MCF 10A (cell line): ENCODE measurements at places on chromosomes 4 and X.

DNA sequence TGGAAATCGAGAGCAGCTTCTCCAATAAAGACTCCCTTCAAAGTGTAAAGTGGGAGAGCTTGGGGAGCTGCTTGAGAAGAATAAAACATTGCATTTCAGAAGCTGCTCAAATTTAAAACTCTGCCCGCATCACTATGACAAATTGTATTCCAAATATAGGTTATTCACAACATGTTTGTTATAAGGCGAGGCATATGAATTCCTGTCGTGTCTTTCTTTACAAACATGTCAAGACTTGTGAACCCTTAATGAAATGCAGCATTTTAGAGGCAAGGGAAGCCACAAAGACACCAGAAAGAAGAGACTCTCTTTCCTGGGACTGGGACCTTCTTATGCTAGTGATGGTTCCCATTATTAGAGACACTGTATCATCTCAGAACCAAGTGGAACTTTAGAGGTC is 311.2 kb downstream of the DHX15 start:
- DNase-seq = peak; percentile 42

DNA sequence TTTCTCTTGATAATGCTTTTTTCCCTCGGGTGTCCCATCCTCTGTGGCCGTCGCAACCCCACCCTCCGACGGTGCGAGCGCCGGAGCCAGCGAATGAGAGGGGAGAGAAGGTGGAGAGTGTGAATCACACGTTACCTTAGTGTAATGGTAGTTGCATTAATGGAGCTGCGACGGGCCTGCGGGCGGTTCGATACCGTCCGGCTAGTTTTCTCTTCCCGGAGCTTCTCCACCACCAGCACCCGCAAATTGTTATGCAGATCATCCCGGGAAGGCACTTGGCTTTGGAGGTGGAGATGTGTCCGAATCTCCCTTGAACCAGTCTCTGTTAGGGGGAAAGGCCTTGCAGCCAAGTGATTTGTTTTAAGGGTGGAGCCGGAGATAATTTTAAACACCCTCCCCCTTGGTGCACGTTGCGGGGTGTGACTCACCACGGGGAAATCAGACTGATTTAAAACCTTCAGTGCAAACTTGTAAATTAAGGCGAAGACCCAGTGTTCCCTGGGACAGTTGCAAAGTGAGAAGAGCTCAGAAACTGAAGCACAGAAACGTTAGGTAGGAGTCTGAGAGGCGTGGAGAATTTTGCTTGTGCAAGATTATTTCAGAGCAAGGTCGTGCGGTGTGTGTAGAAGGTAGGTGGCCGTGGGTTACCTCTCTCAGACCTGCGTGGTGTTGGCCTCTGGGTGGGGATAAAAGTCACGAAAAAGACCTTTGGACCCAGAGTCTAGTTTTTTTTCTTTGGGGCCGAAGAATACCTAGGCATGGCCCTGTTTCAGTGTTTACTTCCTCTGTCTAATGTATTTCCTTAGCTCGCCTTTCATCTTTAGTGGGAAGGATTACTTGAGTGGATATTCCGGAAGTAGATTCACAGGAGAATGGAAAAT is 1.3 kb downstream of the AFF1 start:
- DNase-seq = peak; percentile 89

- no peak for DNase-seq
These were observed 100.7 kb upstream of the MAP3K15 start for GRCh38 chrX:19616016-19616415.

DNA sequence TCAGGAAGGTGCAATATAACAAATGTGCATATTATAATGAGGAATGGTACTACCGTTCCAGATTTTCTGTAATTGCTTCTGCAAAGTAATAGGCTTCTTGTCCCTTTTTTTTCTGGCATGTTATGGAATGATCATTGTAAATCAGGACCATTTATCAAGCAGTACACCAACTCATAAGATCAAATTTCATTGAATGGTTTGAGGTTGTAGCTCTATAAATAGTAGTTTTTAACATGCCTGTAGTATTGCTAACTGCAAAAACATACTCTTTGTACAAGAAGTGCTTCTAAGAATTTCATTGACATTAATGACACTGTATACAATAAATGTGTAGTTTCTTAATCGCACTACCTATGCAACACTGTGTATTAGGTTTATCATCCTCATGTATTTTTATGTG is 12.6 kb downstream of the IBSP start:
- DNase-seq = no peak

DNA sequence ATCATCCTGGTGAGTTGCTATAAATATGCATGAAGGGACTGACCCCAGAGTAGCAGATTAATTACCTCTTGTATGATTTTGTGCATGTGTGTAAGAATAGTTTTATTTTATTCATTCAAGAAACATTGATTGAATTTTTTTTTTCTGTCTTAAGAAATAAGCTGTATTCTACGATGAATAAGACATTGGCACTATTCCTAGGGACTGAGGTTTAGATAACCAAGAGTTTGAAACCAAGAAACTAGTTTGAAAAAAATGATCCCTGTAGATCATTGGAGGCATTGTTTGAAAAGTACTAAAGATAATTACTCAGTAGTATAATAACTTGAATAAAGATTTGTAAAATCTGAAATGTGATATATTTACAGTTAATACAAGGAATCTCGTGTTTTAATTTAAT is 1086.9 kb downstream of the PCDH7 start:
- no peak for DNase-seq

DNA sequence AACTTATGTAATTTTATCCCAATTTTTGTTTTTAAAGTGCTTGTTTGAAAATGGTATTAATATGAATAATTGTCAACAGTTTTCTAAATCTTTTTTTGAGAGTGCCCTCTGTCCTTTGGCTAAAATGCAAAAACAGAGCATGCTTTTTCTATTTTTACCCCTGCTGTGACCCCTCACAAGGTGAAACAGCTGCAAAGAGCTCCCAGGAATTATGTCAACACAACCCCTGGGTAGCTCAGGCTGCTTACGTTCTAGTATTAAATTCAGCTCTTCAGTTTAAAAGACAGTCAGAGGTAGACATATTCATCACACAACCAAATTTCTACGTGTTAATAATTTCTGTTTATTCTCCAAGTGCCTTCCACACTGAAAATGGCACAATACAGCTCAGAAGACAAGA is 367.5 kb downstream of the PRDM5 start:
- DNase-seq = no peak

GRCh38 chrX:65772842-65773241 is 105.4 kb downstream of the MSN start:
- DNase-seq = peak; percentile 30

- peak; percentile 15 for DNase-seq
These were observed 1.2 kb downstream of the PROM1 start for GRCh38 chr4:16082426-16083240.

- no peak for DNase-seq
These were observed 1488.3 kb downstream of the RPA4 start for GRCh38 chrX:98371994-98372393.

DNA sequence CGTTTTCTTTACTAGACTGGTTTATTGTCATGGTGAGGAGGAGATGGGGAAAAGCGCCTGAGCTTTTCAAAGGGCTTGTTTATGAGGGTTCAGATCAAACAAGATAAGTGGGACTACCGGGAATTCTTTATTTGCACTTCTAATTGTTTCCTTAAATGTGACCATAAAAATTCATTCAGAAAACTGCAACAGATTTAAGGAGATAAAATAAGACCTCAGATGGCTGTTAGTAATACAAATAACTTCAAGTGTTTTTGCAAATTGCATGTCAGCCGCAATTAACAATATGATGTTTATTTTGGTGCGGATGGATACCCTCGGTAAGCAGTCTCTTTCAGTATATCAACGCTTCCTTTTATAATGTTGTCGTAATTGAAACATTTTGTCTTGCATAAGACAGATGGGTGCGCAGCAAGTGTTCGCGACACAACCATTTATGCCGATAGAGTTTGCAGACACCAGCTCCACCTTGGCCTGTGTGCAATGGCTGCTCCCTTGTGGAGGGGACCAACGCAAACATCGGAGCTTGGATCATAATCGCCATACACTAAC is 151.0 kb downstream of the C4orf33 start:
- DNase-seq = no peak

- DNase-seq = no peak
These were observed at the start of gene MTMR1 for GRCh38 chrX:150692831-150693724. Gene MTMR1, plus strand, starts transcription at chrX:150693396. Its CDS starts 135 bp downstream, at chrX:150693531.

- DNase-seq = peak; percentile 83
These were observed 56.9 kb upstream of the PRPS1 start for GRCh38 chrX:107571296-107571998.

DNA sequence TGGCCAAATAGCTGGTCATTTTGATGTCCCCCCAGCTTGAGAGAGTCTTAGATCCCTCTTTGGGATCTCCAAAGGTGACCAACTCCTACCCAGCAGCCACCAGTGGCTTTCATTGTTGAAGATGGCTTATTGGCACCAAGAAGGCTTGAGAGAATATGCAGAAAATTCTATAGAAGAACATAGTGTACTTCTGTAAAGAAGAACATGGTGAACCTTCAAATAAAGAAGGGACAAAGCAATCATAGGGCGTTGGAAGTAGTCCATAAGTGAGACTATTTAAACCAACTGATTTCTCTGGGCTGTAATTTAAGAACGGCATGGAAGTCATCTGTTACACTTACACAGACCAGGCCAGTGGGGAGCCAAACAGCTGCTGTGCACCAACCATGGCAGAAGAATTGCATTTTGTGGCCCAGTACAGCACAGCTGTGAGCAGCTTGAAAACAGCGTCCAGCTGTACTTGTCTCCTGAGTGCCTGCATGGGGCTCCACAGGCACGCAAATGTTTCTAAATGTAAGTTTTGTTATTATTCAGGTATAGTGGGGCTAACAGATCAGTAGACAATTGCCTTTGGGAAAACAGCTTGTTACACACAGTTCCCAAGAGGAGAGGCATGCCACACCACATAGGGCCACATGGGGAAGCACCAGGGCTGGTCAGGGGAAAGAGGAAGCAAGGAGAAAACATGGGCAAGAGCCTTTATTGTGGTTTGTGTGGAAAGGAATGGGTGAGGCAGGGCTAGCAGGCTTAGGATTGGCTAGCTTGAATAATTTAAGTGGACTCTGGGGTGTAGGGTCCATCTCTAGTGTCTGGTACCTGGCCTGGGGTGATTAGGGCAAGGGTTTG is 125.0 kb downstream of the ARHGAP6 start:
- no peak for DNase-seq

DNA sequence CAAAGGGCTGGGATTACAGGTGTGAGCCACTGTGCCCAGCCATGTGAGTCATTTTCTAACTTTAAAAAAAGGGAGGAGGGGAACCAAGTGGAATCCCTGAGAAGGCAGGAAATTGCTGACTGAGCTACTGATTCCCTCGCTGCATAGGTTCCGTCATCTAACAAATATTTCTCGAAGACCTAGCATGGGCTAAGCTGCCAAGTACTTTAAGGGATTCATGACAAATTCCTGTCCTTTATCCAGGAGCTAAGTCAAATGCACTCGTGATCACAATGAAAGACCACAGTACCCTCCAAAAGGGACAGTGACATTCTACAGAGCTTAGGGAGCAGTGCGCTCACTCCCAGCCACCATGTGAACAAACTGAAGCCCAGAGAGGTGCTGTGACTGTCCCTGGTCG is 33.2 kb upstream of the MAN2B2 start:
- no peak for DNase-seq

GRCh38 chr4:110475881-110476818 is at the start of gene ENPEP:
Gene ENPEP, plus strand, starts transcription at chr4:110476155. Its CDS starts 260 bp downstream, at chr4:110476415.
- no peak for DNase-seq

GRCh38 chr4:155837203-155837796 is 28.8 kb downstream of the ASIC5 start:
- DNase-seq = no peak
